ENCODE measurements at places on chromosomes 6 and 20.

DNA sequence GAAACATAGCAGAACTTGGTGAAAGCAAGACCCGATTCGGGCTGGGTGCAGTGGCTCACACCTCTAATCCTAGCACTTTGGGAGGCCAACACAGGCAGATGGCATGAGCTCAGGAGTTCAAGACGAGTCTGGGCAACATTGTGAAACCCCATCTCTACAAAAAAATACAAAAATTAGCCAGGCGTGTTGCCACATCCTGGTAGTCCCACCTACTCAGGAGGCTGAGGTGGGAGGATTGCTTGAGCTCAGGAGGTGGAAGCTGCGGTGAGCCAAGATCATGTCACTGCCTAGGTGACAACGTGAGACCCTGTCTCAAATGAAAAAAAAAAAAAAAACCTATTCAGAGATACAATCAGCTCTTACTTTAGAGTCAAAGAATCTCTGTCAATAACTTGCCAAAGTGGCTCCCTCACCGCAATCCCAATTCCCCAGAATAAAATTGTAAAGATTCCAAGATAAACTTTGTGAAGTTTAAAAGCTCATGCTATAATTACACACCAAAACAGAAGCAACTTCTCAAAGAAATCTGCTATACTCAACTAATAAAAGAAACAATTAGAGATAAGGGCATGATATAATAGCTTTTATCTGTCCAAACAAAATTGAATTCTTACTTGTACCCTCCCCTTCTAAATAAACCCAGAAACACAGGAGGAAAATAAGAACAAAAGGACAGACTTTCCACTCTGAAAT, 33.6 kb downstream of the CDK19 start:
- no peak for DNase-seq

DNA sequence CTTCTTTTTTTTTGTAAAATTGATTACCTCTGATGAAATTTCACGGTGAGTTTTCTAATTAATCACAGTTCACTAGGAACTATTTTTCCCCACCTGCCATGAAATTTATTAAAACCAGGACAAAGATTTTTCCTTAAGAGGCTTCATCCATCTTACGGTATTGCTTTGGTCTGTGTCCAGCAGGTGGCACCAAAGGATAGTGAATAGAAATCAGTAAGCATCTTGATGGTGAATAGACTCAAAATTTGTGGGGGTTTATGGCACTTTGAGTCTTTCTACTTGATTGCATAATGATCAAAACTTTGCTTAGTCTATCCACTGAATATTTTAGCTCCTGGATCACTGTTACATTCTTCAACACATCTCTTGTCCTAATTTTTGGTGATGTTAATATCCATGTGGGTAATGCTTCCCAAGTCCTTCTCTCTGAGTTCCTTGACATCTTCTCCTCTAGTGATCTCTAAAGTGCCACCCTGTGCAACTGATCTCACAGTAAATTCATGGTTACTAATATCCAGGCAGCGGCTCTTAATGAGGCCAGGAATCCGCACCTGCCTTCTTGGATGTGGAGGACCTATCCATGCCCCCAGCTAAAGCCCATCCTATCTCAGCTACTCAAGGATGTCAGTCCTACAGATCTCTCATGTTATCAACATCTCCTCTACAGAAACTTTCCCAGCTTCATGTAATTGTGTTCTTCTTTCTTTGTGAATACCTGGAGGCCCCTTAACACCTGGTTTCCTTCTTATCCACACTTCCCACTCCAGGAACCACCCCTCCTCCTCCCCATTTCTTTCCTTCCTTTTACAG, 54.5 kb downstream of the STMND1 start:
- DNase-seq = peak; percentile 58

GRCh38 chr6:14100138-14100537, 17.4 kb upstream of the CD83 start:
- no peak for DNase-seq

DNA sequence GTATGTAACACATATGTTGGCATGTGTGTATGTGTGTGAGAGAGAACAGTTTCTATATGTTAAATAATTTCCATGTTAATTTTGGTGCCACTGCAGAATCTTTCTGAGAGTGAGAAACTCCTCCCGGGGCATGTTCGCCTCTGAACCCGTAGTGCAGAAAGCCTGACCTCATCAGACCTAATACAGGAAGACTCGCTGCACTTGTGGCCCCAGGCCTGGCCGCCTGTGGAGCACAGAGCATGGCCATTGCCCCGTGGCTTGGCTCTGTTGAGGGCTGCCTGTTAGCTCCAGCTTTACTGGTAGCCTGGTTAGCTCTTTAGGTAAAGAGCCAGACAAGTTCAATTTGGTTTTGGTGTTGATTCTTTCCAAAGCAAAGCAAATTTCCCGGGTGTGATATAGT, 25.5 kb downstream of the FARS2 start:
- no peak for DNase-seq

DNA sequence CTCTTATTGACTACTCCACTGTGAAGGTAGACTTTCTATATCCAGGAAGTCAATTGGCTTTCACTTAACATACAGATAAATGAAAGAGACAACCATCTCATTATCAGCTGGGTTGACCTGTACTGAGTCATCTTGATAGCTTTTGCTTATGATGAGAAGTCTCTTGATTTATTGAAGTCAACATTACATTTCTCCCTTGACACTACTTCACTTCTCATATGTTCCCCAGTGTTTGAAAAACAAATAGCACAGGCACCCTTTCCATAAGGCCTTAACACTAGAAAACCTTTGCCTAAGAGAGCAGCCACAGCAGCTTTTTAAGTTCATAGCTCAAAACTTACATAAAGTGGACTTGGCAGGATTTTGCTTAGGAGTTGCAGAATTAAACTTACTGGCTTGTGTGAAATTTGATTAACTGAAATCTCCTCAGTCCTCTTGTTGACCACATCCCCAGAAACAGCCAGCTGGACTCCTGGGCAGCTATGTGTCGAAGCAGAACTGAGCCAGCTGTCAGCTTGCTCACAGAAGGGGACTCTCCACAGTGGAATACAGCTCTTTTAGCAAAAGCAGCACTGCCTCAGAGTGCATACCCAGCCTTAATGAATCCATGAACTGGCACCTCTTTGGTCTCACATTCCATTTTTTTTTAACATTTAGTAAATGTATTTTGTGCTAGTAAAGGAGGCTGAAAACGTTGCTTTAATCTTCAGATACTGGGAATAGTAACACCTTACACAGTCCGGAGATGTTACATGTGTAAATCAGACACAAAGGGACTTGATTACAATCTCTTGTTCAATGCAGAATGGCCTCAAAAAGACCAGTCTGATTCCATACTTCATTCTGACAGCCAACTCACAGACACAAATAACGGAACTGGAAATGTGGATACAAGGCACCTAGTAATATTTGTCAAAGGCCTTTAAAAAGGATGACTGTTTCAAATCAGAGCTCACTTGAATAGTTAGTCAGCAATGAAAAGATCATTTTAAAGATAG, 1532.7 kb downstream of the HACE1 start:
- no peak for DNase-seq

DNA sequence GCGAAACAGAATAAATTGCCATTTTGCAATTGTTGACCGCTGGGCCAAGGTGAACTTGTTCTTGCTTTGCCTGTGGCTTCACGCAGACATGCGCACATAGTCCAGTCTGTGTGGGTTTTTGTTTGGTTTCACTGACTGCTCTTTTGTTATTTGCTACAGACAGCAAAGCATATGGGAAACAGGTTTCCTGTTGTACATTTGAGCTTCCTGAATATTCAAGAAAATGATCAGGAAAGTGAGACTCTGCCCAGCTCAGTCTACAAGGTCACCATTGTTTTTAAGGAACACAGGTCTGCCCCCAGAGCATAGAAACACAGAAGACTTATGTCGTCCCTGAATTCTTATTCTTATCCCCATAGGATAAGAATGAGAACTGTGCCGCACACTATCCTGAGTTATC, 55.6 kb downstream of the SASH1 start:
- no peak for DNase-seq

- DNase-seq = no peak
Measured at GRCh38 chr6:13164291-13164690, 164.0 kb downstream of the TBC1D7 start.

DNA sequence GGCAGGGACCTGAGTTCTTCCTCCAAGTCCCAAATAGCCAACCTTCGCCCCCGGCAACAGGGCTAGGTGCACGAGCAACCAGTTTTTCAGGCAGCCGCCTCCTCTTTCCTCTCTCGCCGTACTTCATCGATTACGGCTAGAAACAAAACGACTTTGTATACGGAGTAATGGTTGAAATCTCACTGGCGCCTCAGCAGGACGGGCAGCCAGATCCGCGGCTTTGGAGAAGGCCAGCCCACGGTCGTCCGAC, 333 bp upstream of the SMIM13 start:
- peak; percentile 10 for DNase-seq

DNA sequence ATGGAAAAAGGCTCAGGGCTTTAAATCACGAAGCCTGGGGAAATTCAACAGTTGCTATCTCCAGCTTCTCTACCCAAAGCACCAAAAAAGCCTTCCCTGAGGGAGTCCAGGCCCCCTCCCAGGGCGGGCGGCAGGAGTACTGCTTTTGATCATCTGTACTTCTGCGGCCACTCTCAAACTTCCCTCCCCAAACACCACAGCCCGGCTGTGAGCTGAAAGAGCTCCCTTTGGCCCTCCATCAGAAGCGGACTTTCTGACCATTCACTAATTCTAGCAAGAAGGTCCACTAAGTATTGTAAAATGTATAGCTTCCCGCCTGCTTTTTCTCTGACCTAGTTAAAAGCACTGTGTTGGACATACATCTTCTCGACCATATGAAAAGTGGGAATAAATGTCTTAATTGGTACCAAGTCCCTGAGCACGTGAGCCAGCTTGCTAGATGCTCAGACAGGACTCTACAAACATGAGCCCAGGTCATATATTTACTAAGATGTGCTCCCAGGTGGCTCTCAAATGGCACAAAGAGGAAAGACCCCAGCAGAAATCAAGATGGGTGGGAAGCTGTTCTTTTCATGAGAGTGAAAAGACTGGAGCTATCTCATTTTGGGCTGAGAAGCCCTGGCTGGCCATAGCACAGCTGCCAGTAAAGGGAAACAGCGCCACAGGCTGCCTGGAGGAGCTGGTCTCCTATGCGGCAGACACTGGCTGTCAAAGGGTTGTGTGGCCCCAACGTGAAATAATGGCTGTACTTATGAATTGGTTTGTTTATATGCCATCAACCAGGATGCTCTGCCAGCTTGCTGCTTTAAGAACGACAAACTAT, 58.6 kb downstream of the GFOD1 start:
- DNase-seq = no peak

DNA sequence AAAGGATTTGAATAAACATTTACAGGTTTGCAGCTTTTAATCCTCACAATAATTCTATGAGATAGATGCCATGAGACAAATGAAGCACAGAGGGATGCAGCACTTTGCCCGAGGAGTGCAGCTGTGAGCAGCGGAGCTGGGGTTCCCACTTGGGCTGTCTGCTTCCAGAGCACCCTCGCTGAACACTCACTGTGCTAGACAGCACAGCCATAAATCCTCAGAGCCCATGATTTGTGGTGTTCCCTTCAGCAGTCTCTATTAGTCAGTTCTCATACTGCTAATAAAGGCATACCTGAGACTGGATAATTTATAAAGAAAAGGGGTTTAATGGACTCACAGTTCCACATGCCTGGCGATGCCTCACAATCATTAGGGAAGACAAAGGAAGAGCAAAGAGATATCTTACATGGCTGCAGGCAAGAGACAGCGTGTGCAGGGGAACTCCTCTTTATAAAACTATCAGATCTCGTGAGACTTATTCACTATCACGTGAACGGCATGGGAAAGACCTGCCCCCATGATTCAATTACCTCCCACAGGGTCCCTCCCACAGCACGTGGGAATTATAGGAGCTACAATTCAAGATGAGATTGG, 25.3 kb upstream of the CTAGE9 start:
- DNase-seq = no peak

DNA sequence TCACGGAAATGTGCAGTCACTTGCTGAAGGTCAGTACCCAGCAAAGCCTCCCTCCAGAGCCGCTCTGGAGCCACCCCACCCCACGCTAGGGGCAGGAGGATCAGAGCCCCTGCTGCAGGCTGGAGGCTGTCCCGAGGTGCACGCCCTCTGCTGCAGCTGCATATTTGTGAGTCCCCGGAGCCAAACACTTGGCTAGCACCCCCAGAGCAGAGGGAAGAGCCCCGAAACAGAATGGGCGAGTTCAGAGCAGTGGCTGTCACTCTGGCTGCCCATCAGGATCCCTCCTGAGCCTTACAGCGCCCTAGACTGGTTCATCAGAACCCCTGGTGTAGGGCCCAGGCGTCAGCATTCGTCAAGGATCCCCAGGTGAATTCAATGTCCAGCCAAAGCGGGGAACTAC, 9.5 kb upstream of the TULP1 start:
- DNase-seq = no peak

- DNase-seq = no peak
Measured at GRCh38 chr20:33675136-33675959, 1.1 kb upstream of the NECAB3 start.

DNA sequence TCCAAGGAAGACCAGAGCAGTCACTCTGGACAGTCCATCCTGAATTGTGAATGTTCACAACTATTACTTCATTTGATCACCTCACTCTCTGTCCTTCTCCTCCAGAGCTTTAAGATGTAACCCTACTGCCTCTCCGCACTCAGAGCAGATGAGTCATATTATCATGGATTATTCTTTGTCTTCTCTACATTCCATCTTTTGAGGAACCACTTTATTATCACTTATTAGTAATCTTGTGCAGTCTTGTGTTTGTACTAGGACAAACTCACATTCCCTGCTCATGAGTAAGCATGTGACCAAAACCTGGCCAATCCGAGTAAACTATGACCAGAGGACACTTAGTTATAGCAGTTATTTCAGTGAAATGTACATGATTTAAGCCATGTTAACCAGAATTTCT, 401.5 kb upstream of the ADGRB3 start:
- no peak for DNase-seq

DNA sequence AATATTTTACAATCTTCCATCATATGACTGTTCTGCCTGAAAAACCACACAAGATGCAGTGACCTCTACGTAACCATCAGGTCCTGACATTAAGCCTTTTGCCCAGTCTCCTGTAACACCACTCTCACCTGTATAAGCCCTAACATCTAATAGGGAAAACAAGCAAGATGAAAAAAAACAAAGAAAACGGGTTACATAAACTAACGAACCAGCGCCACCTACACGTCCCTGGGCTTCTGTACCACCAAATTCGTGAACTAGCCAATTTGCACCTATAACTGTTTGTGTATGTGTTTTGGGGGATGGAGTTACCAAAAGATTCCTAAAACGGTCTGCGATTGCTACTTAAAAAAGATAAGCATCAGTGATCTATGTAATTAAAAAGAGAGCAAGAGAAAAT, 70.2 kb downstream of the BLOC1S5 start:
- DNase-seq = no peak

GRCh38 chr6:46743425-46744158, 3.1 kb upstream of the ANKRD66 start:
- no peak for DNase-seq

GRCh38 chr6:21208081-21208795, 385.3 kb upstream of the SOX4 start:
- DNase-seq = no peak

- no peak for DNase-seq
Measured at GRCh38 chr6:5379647-5380242, 118.4 kb downstream of the FARS2 start.

DNA sequence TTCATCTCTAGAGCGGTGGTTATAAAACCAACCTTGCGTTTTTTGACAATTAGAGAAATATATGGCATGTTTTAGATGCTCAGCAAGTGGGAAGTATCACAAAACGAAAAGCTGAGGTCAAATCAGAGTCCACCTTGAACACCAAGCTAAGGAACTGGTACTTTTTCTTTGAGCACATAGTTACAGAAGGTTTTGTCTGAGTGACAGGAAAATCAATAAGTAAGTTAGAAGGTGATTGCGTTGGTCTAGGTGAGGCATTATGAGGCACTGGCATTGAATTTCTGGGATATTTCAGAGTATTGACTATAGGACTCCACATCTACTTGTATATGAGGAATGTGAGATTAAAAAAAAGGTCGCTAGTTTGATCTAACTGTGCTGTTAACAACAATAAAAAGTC, 597 bp upstream of the HINT3 start:
- DNase-seq = no peak

Data from activated CD4-positive, alpha-beta T cell treated with anti-CD3 and anti-CD28 coated beads for 24 hours (primary cell).